GM19239 (cell line): ENCODE measurements at places on chromosomes 7 and 10.

DNA sequence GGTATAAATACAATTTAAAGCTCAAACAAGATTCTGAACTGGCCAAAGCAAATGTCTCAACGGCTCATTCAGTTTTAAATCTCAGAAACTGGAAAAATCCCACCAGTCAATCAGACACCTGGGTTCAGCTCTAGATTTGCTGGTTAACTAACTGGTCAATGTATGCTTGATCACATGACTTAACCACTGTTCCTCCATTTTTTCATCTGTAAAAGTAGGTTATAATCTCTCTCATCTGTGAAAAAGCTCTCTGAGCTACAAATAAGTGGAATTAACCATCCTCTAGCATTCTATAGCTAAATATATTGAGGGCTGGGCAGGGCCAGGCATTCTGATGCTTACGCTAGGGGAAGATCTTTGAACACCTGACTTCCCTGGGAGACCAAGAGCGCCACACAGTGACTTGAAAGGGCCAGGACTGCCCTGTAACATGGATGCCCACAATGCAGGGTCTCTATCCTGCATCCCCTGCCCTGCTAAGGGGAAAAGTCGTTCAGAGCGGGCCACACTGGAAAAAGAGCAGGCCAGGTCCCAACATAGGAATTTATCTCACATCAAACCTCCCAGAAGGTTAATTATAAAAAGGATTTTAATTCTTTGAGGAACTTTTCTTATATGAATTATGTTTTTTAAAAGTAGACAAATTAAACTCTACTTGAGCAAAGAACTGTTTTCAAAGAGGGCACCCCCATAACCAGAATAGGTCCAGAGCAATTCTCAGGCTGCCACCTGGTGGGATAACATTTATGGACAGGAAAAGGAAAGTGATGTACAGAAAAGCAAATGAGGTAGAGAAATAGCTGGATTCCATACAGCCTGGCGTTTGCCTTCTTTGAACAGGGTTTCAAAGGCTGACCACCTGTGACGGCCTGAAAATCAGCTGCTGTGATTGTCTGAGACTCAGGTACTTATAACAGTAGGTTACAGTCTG is 1.8 kb downstream of the RP9 start:
- DNase-seq, result no peak

DNA sequence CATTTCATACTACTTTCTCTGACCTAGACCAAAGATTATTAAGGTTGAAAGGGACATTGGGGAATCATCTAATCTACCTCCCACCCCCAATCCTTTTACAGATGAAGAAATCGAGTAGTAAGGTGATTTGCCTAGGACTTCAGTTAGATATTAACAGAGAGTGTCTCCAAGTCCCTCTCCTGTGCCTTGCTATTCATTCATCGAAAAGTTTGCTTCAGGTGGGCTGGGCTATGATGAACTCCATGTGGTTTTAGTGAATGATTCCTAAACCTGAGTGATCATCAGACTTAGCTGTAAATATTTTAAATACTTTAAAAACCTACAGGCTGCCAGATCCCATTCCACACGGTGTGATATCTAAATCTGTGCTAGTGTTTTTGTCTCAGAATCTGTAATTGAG is 259.4 kb upstream of the SORCS1 start:
- no peak for DNase-seq

DNA sequence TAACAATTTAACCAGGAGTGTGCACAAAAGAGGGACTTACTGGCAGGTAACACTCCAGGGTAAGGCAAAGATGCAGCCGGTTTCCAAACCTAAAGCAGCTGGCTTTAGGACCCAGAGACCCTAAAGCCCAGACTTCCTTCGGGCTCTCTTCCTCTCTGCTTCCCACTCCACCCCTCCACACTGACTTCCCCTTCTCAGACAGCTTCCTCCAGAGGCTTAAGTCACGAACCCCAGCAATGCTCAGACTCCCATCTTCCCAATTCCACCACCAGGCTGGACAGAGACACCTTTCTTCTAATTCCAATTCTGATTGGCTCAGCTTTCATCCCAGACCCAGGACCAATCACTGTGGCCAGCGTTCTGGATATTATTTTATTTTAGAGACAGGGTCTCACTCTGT is 24.8 kb downstream of the STYXL1 start:
- no peak for DNase-seq

DNA sequence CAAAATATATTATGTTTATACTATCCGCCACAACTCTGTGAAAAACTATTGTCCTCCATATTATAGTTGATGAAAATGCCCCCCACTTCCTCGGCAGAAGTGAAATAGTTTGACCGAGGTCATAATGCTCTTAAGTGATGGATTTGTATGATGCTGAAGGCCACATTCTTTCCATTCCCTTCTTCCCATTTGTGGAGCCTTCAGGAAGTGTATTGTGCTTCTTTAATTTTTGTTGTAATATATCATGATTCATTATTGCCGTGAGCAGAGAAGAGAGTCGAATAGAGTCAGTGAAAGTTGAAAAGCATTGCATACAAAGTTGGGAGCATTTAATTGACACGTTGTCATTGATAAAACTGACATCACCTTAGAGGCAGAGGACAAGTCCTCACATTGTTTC is 460.3 kb downstream of the SUGCT start:
- no peak for DNase-seq

- DNase-seq, result no peak
Measured at GRCh38 chr10:101136007-101136707, 5.1 kb downstream of the TLX1 start.

DNA sequence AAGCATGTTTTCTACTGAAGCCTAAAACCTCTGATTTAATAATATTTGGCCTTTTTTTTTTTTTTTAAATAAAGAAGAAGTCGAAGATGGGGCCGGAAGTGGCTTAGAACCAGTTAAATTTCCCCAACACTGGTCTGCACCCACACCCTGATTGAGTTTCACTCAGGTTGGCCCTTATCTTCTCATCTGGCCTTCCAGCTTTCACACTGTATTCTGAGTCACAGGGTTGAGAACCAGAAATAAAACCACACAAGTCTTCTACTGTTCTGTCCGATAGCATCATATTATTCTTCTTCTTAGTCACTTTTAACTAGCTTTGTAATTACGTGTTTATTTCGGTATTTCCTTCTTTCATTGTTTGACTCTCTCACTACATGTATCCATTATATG is 9.9 kb downstream of the ZNF365 start:
- no peak for DNase-seq

- no peak for DNase-seq
Measured at GRCh38 chr7:152590481-152590880, 85.5 kb downstream of the XRCC2 start.

DNA sequence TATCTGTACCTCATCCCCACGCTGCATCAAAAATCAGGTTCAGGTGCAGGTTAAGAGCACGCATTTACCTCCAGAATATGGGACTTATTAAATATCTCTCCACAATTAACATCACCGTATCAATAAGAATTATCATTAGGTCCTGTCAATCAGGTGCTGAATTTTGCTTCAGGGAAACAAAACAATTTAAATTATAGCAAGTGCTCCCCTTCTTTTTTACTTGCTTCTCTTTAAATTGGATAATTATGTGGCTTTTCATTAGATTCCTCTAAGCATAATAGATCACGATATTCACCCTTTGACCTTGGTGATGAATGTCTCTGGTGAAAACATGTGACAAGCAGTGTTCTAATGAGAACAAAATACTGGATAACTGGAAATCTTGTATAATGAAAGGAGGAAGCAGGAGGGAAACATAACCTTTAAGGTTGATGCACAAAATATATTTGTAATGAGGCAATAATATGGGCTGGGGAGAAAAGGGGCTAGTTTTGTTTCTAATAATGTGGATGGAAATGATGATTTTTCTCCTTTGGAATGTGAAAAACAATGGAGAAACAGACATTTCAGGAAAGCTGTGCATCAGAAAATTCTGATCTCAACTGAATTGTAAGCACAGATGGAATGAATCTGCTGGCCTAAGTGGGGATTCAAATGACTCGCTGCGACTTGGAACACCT is 166.9 kb downstream of the SNX10 start:
- no peak for DNase-seq

- DNase-seq, result peak; percentile 12
Measured at GRCh38 chr10:116444527-116445142, 17.0 kb downstream of the PNLIPRP3 start.

GRCh38 chr7:149414745-149415390 is 46.0 kb downstream of the ZNF777 start:
- DNase-seq, result no peak
